ENCODE measurements at places on chromosomes 1 and 21.

GRCh38 chr1:4586611-4587160, 67.7 kb upstream of the AJAP1 start:
- no peak for DNase-seq

- DNase-seq = no peak
Observed at GRCh38 chr1:234340528-234340927, 32.7 kb upstream of the COA6 start.

GRCh38 chr1:26824731-26825130, 1.8 kb upstream of the ZDHHC18 start:
- no peak for DNase-seq

DNA sequence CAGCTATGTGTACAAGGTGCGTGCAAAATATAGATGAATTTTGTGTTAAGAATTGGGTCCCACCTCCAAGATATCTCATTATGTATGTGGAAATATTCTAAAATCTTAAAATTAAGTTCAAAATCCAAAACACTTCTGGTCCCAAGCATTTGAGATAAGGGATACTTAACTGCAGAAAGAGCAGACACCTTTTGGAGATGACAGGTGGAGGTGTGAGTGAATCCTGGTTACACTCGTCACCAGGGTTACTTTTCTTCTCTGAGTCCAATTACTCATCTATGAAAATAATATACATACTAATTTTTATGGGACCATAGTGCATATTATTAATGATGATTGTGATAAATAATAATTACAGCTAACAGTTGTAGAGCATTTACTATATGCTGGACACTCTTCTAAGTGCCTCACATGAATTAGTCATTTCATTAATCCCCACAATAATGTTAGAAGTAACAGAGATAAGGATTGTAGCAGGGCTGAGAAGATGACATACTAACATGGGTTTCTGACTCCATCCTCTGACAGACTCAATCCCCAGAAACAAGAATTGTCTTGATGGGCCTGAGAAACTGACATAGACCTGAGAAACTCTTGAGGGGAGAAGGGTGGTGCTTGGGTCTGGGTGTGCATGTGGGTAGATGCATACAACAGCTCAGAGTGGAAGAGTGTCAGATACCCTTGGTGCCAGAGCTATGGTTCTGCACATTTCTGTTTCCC, 8.3 kb upstream of the FASLG start:
- no peak for DNase-seq

DNA sequence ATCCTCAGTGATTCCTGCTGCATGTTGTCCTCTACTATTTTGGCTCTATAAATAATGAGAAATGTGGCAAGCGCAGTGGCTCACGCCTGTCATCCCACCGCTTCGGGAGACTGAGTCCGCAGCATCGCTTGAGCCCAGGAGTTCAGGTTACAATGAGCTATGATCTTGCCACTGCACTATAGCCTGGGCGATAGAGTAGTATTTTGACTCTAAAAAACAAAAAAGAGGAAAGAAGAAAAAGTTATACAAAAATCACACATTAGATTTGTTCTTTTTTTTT, 756 bp upstream of the SLC25A44 start:
- no peak for DNase-seq

- no peak for DNase-seq
Observed at GRCh38 chr1:194295685-194296084, 1109.3 kb upstream of the B3GALT2 start.

- peak; percentile 72 for DNase-seq
Observed at GRCh38 chr1:213374369-213374768, 323.3 kb downstream of the RPS6KC1 start.

DNA sequence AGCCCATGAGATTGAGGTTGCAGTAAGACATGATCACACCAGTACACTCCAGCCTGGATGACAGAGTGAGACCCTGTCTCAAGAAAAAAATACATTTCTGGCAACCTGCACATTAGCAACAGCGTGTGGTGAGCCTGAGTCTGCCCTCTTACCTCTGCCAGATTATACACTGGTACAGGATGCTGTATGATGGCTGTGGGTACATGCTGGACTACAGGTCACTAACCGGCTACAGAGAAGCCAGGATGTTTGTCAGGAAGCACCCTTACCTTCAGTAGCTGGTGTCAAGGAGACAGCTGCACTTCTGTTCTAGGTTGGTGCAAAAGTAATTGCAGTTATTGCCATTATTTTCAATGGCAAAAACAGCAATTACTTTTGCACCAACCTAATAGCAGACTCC, 575.7 kb downstream of the NPHP4 start:
- no peak for DNase-seq

GRCh38 chr1:112956544-112957132, 642 bp upstream of the SLC16A1 start:
- DNase-seq = peak; percentile 74

DNA sequence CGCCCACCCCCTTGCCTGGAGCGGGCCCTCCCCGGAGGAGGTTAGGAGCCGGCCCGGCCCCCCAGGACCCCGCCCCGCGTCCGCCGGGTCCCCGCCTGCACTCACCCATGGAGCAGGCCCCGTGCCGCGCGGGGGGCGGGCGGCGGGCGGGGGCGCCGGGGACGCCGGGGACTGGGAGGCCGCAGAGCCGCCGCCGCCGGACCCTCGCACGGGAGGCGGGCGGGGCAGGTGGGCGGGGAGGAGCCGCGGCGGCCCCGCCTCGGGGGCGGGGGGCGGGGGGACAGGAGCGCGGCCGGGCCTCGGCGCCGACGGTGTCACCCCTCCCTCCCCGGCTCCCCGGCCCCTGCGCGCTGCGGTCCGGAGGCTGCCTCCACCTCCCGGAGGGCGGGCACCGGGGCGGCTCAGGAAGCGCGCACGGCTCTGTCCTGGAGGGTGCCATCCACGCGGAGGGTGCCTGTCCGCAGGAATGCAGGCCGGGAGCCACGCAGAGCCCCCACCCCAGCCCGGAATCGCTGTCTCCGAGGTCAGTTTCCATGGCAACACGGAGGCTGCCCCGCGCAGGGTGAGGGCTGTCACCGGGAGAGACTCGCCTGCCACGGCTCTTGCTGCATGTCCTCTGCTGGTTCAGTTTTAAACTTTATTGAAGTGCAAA, 5.9 kb upstream of the PLEKHG5 start:
- DNase-seq = peak; percentile 61

- no peak for DNase-seq
Observed at GRCh38 chr1:110734133-110734680, 59.5 kb upstream of the KCNA3 start.

DNA sequence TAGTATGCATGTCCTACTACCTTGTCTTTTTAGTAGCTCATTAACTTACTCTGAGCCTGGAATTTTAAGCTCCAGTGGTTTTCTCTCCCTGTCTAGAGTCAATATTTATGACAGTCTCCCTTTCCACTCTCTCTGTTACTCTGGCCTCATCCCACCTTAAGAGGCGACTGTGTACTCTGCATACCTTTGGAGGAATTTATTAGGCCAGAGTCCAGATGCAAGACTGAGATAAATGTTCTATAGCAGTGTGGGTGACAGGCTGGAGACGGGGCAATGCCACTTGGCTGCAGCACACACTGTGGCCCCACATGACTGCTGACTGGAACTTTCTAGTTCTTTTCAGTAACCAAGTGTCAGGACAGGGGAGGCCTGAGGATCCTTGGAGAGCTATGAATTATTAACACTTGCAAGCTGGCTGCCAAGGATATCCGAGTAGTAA, 4.1 kb upstream of the PDZK1 start:
- no peak for DNase-seq

- DNase-seq = no peak
Observed at GRCh38 chr1:117250061-117250606, 39.4 kb upstream of the VTCN1 start.

GRCh38 chr1:110524311-110525248, 5.6 kb upstream of the KCNA10 start:
- DNase-seq = peak; percentile 72

DNA sequence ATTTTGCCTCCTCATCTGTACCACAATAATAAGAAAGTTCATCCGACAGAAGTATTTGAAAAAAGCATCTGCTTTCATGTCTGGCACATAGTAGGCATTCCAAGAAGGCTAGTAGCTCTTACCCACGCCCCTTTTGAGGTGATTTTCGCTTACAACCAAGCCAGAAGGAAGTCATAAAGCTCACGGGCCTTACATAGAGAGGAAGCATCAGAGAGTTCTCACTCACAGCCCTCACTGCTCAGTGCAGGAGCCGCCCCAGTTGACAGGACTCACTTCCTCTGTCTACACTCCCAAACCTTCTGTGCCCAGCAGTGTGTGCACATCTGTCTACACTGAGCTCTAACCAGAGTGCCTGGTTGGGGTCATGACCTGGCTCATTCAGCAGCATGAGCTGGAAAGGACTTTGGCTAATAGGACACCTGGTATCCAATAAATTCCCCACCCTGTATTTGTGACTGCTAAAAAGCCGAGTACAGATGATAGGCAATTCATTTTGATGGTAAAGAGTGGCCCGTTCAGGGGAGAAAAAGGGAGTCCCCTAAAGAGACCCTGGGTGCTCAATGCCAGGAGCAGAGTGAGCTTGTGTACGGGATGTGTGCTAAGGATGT, 36.8 kb upstream of the DUSP10 start:
- no peak for DNase-seq

GRCh38 chr1:98389809-98390208, 271.7 kb upstream of the SNX7 start:
- DNase-seq = no peak

DNA sequence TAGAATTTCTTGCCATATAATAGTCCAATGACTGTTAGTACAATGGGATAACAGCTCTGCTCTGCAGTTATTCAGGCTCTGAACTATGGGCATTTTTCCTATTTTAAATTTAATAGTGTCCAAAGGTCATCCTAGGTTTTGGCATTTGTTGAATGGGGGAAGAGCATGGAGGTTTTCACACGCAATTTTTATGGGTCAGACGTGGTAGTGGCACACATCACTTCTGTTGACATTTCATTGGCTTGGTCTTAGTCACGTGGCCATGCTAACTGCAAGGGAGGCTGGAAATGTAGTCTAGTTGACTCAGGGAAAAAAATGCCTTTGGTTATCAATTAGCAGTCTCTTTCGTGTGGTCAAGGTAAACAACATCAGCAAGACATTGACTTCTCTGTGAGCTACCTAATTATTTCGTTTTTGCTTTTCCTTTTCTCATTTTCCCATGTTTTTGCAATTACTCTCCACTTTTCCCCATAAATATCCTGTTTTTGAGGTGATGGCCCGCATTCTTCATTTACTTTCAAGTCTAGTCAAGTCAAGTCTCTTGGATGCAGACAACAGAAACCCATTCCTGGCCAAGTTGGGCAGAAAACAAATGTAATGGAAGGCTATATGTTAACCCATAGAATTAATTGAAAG, 82.8 kb downstream of the DYRK1A start:
- DNase-seq = no peak

- no peak for DNase-seq
Observed at GRCh38 chr1:233240829-233241682, 54.5 kb downstream of the PCNX2 start.

- no peak for DNase-seq
Observed at GRCh38 chr1:32122151-32122550, 14.3 kb downstream of the KPNA6 start.

DNA sequence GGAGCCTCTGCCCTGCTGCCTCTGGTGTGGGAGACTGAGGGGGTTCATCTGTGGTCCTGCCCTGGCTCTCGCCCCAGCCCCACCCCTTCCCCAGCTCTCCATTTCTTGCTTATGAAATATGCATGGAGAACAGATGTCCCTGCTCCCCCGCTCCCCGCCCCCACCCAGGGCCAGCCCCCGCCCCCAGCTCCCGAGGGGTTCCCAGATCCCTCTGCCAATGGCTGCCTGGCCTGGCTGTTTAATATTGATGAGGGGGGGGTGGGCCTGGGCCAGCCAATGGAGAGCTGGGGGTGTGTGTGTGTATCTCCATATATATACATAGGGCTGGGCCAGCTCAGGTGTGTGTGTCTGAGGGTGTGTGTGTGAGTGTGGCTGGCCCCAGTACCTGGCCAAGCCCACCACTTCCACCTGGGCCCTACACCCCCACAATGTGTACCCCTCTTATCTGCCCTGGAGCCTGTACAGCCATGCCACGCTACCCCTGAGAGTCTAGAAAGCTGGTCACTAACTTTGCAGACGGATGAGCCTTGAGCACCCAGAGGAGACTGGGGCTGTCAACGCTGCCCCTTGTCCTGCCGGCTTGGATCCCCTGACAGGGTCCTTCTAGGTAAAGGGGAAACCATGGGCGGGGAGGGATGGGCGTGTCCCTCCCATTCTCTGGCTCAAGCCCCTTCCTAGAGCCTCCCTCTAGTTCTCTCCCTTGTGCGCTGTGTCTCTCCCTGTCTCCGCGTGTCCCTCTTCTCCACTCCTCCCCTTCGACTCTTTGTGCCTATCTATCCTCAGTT, at the start of gene NHLH1:
Gene NHLH1 (plus strand): TSS at position 341 of the 785 bp plus-strand sequence. CDS start 3,661 bp downstream, outside the sequence.
- DNase-seq = no peak

DNA sequence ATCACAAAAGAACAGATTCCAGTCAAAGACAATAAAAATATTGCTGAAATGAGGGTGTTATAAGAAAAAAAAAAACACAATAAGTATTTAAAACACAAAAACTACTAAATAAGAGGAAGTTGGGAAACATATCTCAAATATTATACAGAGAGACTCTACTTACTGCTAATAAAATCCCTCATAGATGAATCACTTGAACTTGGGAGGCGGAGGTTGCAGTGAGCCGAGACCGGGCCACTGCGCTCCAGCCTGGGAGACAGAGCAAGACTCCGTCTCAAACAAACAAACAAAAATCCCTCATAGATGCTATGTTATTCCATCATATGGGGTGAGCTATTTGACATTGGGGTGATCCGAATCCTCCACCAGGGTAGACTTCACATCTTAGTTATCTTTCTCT, 48.0 kb upstream of the ZNF281 start:
- DNase-seq = no peak

DNA sequence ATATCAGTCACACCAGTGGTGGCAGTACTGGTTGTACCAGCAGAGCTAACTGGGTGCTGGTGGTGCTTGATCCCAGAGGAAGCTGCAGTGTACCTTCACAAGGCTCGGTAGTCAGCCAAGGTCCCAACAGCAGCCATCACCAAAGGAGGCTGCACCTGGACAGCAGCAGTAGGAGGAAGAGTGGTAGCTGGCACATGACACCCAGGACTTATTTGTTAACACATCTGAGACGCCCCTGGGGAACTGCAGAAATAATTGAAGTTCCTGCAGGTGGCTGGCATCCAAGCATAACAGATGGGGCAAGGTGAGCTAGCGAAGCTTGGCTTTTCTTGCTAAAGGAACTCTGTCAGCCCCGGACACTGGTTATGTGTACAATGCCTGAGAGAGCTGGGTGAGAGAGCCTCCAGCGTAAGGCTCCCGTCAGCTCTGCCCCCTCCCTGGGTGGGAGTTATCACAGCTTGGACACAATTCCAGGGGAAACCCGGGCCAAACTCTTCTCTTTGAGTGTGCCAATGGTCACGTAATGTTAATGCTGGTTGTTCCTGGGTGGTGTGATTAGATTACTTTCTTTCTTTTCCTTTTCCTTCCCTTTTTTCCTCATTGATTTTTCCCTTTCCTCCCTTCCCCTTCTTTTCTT, 29.1 kb upstream of the PARP1 start:
- no peak for DNase-seq

DNA sequence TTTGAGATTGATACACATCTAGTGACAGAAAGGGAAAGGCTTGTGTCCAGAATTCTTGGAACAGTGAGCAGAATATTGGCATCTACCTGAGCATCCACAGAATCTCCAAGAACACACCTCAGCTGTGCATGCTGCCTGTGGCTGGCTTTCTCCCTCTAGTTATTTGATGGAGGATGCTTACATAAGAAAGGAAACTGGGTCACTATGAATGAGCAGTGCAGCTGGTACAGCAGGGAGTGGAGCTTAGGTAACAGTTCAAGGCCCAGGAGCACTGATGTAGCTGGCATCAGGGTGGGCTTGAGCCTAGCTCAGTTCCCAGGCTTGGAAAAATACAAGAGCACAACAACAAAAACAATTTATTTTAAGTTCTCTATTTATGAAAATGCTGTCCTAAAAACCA, 26.3 kb downstream of the RGS8 start:
- DNase-seq = no peak

GRCh38 chr21:40732253-40733023, 114.5 kb downstream of the DSCAM start:
- no peak for DNase-seq
